ENCODE measurements at places on chromosomes 3 and 15. TPM values are rescaled to one million over a fixed set of nuclear protein-coding genes. Genes with fewer than 3 reads are reported as not detected.

Gene BCL2A1
- total RNA-seq, result 9.7 TPM

- DNase-seq, result no peak
These were observed 71.8 kb upstream of the NDN start for GRCh38 chr15:23758891-23759290.

DNA sequence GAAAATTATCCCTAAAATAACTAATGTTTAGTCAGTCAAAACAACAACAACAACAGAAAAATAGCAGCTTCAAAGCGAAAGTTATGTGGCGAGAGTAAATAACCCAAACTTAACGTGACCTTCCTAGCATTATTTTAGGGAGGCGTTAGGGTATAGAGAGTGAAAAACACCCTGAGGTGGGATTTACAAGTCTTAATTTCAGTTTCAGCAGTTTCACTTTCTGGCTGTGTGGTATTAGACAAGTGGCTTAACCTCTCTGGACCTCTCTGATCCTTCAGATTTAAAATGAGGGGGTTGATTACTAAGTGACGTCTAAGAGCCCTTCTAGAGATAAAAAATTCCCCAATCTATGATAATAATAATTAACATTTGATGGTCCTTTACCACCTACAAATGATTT, 291.2 kb downstream of the ZBTB20 start:
- DNase-seq, result no peak

- DNase-seq, result peak; percentile 12
These were observed 176.6 kb downstream of the USP13 start for GRCh38 chr3:179829401-179829800.

Gene ANKRD63
- total RNA-seq, result 0.28 TPM

- no peak for DNase-seq
These were observed 73.6 kb upstream of the VGLL4 start for GRCh38 chr3:11717301-11717700.

Gene FAM107A
- 15.2 TPM for total RNA-seq

Gene GOLGA6A
- 0.28 TPM for total RNA-seq

GRCh38 chr3:175059788-175060187, 200.7 kb downstream of the NAALADL2 start:
- no peak for DNase-seq
